Left renal pelvis (tissue), 4 donors: ENCODE measurements at places on chromosomes 13 and 19. TPM values are rescaled to one million over a fixed set of nuclear protein-coding genes. Genes with fewer than 3 reads are reported as not detected.

CYP2A7 gene
- polyA plus RNA-seq: not detected

SLITRK6 gene
- polyA plus RNA-seq: 13.0 TPM

C19orf33 gene
- 20.6 TPM for polyA plus RNA-seq

KLK4 gene
- not detected for polyA plus RNA-seq

CGB7 gene
- 0.69 TPM for polyA plus RNA-seq

TEX101 gene
- not detected for polyA plus RNA-seq

ZNF780B gene
- polyA plus RNA-seq: 29.0 TPM

B3GNT3 gene
- 0.15 TPM for polyA plus RNA-seq

MCEMP1 gene
- 0.31 TPM for polyA plus RNA-seq
